Aorta (tissue), 5 donors: ENCODE measurements at places on chromosomes 11 and 22. TPM values are rescaled to one million over a fixed set of nuclear protein-coding genes. Genes with fewer than 3 reads are reported as not detected.

DNA sequence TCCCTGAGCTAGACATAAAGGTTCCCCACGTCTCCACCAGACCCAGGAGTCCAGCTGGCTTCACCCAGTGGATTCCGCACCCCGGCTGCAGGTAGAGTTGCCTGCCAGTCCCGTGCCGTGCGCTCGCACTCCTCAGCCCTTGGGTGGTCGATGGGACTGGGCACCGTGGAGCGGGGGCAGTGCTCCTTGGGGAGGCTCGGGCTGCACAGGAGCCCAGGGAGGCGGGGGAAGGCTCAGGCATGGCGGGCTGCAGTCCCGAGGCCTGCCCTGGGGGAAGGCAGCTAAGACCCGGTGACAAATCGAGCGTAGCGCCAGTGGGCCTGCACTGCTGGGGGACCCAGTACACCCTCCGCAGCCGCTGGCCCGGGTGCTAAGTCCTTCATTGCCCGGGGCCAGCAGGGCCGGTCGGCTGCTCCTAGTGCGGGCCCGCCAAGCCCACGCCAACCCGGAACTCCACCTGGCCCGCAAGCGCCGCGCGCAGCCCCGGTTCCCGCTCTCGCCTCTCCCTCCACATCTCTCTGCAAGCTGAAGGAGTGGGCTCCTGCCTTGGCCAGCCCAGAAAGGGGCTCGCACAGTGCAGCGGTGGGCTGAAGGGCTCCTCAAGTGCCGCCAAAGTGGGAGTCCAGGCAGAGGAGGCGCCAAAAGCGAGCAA, 9.5 kb upstream of the TREH start:
- no peaks in the 10 kb centered on the region for H3K36me3 ChIP-seq
- DNase-seq, result peak; percentile 73
- no peaks in the 10 kb centered on the region for H3K27me3 ChIP-seq
- H3K4me1 ChIP-seq, result no peaks in the 10 kb centered on the region

Gene CRACR2B
- 2.2 TPM for total RNA-seq

Gene TRIM49D2
- total RNA-seq, result not detected

- H3K4me1 ChIP-seq, result no peaks in the 10 kb centered on the region
- DNase-seq, result no peak
- no peaks in the 10 kb centered on the region for H3K27me3 ChIP-seq
Measured at GRCh38 chr11:764322-765024, 12.8 kb downstream of the GATD1 start.

Gene SLC1A2
- total RNA-seq, result 1.1 TPM

GRCh38 chr11:39641751-39642150, 1817.7 kb downstream of the LRRC4C start:
- no peak overlapping the region for H3K4me3 ChIP-seq
- DNase-seq, result no peak
- no peaks in the 10 kb centered on the region for H3K4me1 ChIP-seq
- no peaks in the 10 kb centered on the region for H3K36me3 ChIP-seq

Gene APOA4
- total RNA-seq, result not detected

- no peaks in the 10 kb centered on the region for H3K4me1 ChIP-seq
- H3K36me3 ChIP-seq, result no peaks in the 10 kb centered on the region
- H3K4me3 ChIP-seq, result no peak overlapping the region
- no peaks in the 10 kb centered on the region for H3K27me3 ChIP-seq
- peak; percentile 72 for DNase-seq
- peak overlapping the region; percentile 34 for H3K27ac ChIP-seq
Measured at GRCh38 chr22:24985826-24986214, 33.3 kb downstream of the KIAA1671 start.

DNA sequence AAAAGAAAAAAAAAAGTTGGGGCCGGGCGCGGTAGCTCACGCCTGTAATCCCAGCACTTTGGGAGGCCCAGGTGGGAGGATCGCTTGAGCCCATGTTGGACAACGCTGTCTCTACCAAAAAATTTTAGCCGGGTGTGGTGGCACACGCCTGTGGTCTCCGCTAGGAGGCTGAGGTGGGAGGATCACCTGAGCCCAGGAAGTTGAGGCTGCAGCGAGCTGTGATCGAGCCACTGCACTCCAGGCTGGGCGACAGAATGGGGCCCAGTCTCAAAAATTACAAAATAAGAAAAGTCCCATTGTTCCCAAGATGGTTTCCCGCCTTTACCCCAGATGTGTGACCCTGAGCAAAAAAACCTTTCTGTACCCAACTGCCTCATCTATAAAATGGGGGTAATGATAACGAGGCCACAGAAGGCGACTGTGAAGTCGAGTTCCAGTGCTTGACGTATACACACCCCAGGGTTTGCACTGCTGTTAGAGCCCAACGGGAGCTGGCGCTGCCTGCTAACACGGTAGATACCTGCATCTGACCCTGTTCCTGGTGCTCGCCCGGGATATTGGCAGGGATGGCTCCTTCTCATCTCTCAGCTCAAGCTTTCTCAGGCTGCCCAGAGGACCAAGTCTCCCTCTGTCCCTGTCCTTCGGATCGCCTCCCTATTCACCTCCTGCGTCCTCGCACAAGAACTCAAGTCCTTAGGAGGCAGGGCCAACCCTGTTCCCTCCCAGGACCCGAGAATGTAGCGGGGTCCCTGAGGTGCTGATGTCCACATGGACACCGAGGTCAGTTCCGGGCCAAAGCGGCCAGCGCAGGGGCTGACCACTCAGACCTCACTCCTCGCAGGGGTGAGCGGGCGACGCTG, 1.1 kb upstream of the RPLP2 start:
- DNase-seq, result no peak
- H3K36me3 ChIP-seq, result peaks cover 12% of the 10 kb centered on the region
- H3K4me3 ChIP-seq, result peak overlapping the region; percentile 13

Gene MUC2
- total RNA-seq, result 0.10 TPM

Gene KCNC1
- not detected for total RNA-seq

- H3K4me1 ChIP-seq, result no peaks in the 10 kb centered on the region
- H3K36me3 ChIP-seq, result no peaks in the 10 kb centered on the region
- DNase-seq, result peak; percentile 41
- H3K27me3 ChIP-seq, result no peaks in the 10 kb centered on the region
- H3K4me3 ChIP-seq, result no peak overlapping the region
- no peak overlapping the region for H3K27ac ChIP-seq
Measured at GRCh38 chr11:72716290-72716689, 35.9 kb downstream of the ARAP1 start.

Gene SPCS2
- 134 TPM for total RNA-seq

GRCh38 chr22:48403521-48404403, 1423.9 kb downstream of the BRD1 start:
- no peaks in the 10 kb centered on the region for H3K4me1 ChIP-seq
- no peak overlapping the region for H3K4me3 ChIP-seq
- H3K27me3 ChIP-seq, result no peaks in the 10 kb centered on the region
- H3K27ac ChIP-seq, result no peak overlapping the region
- DNase-seq, result peak; percentile 54
- H3K36me3 ChIP-seq, result no peaks in the 10 kb centered on the region

GRCh38 chr11:108289699-108290098, 66.8 kb downstream of the ATM start:
- H3K4me3 ChIP-seq, result no peak overlapping the region
- no peak overlapping the region for H3K27ac ChIP-seq

DNA sequence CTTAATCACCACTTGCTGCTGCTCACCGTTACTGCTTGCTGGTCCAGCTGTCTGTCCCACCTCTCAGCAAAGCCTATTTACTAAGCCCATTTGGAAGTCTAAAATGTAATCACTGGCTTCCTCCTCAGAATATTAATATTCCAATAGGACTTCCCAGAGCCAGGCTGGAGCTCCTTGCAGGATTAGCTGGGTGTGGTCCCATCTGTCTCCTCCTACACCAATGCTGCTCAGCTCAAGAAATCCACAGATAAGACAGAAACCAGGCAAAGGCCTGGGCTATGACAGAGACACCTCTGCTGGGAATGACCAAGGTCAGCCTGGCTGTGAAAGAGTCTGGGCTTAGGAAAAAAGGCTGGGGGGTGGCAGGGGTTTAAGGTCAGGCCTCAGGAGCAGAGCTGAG, 317.8 kb downstream of the BUD13 start:
- H3K27ac ChIP-seq, result no peak overlapping the region
- H3K4me1 ChIP-seq, result no peaks in the 10 kb centered on the region
- H3K36me3 ChIP-seq, result no peaks in the 10 kb centered on the region
- no peak for DNase-seq
- no peak overlapping the region for H3K4me3 ChIP-seq

DNA sequence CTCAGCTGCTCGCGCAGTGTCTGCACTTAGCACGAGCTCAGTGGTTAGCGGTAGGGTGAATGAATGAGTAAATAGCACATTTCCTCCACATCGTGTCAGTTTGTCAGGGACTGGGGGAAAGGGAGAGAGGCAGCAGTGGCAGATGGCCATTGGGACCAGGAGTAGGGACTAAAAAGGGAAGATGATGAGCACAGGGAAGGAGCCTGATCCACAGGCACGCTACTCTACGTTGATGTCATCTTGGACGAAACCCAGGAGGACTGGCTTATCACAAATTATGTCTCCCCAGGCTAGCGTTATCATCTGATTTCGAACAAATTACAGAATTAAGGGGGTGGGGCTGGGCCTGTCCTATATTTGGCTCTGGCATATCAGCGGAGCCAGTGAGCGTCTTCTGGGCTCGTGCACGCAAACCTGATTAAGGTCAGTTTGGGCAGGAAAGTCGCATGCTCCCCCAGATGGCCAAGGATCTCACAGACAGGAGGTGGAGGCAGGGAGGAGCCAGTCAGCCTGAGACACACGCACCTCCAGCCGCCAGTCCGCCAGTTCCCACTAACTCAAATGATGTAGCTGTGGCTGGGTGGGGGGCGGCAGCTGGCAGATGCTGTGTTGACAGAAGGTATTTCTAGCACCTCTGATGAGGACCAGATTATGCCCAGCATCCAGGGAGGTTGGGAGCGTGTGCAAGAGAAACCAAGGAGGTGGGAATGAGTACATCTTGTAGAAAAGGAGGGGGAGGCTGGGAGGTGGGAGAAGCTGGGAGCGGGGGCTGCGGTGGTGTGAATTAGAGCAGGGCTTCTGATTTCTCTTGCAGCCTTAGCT, 97.4 kb upstream of the PRDM11 start:
- DNase-seq, result no peak
- no peaks in the 10 kb centered on the region for H3K27me3 ChIP-seq
- no peaks in the 10 kb centered on the region for H3K4me1 ChIP-seq

DNA sequence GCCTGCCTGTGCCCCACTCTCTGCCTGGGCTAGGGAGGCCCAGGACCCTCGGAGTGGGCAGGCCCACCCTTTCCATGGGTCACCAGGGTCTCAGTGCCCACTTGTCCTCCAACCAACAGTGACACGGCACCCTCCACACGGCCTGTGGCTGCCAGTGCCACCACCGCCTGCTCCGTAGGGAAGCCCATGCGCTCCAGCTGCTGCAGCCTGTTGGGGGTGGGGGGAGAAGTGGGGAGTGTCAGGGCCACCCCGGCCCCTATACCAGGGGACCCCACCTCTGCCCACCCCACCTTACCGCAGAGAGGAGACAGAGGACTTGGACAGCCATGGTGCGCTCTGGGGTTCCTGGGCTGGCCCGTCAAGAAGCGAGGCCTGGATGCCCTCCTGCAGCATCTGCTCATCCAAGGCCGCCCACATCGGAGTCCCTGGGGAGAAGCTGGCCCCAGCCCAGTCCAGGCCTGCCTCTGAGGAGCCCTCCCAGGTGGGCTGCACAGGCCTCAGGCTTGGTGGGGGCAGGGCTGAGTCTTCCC, 7.7 kb downstream of the RHBDD3 start:
- no peak overlapping the region for H3K27ac ChIP-seq
- H3K4me1 ChIP-seq, result no peaks in the 10 kb centered on the region
- no peak for DNase-seq
- H3K36me3 ChIP-seq, result no peaks in the 10 kb centered on the region
- no peak overlapping the region for H3K4me3 ChIP-seq

Gene RPS25
- 804 TPM for total RNA-seq

DNA sequence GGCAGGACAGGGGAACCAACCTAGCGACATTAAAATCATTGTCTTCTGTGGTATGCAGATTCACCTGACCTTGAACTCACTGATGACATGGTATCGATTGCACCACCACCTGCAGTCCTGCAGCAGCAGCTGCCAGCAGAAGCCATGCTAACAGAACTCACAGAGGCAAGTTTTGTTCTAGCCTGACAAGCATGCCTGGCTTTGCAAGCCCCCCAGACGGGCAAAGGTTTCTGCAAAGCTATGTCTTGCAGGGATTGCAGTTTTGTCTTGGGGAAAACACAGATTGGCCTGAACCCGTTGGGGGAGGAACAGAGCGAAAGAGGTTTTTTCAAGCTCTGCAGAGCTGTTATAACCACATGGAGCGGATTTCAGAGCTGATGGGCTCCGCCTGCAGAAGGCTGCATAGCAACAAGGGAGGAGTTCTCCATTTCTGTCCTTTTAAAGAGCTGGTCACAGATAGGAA, 221.0 kb downstream of the HIPK3 start:
- no peak overlapping the region for H3K27ac ChIP-seq
- H3K27me3 ChIP-seq, result no peaks in the 10 kb centered on the region
- H3K4me1 ChIP-seq, result no peaks in the 10 kb centered on the region
- H3K36me3 ChIP-seq, result no peaks in the 10 kb centered on the region
- no peak for DNase-seq

Gene CECR2
- 0.62 TPM for total RNA-seq

DNA sequence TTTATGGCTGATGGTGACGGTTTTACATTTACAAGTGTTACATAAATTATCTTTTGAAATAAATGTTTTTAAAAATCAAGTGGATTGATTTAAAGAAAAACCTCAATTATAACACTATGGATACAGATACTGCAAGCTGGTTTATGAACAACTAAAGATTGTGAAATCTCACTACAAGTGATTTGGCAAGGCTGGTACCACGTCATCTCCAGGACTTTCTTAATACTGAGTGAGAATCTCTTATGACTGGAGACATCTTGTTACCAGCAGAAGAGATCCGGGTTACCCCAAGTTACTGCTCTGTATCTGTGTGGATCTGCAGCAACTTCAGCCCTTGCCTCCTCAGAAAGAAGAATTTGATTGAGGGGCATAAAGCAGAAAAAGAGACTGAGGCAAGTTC, 452.9 kb downstream of the MN1 start:
- no peaks in the 10 kb centered on the region for H3K36me3 ChIP-seq
- H3K4me3 ChIP-seq, result no peak overlapping the region
- no peak overlapping the region for H3K27ac ChIP-seq
- no peak for DNase-seq
- H3K27me3 ChIP-seq, result no peaks in the 10 kb centered on the region
